ENCODE measurements at places on chromosomes 16 and 17. TPM values are rescaled to one million over a fixed set of nuclear protein-coding genes. Genes with fewer than 3 reads are reported as not detected.

MYH1 gene
- 0.16 TPM for total RNA-seq

CACNA1G gene
- 0.17 TPM for total RNA-seq

SMTNL2 gene
- total RNA-seq = not detected

LRRC36 gene
- not detected for total RNA-seq

MT1E gene
- 205 TPM for total RNA-seq

HEATR9 gene
- total RNA-seq = not detected

KCNJ2 gene
- 1.3 TPM for total RNA-seq

FBXO39 gene
- total RNA-seq = not detected

MYH8 gene
- not detected for total RNA-seq

GP2 gene
- total RNA-seq = not detected

PPM1E gene
- total RNA-seq = 0.68 TPM

CD7 gene
- 1.8 TPM for total RNA-seq

CXCL16 gene
- total RNA-seq = 9.2 TPM

STAC2 gene
- total RNA-seq = 0.85 TPM

ST6GALNAC2 gene
- total RNA-seq = 8.7 TPM

CA7 gene
- not detected for total RNA-seq

ABCC3 gene
- 12.2 TPM for total RNA-seq

DPEP3 gene
- 0.22 TPM for total RNA-seq

SLC2A4 gene
- 5.6 TPM for total RNA-seq

ZFPM1 gene
- total RNA-seq = 0.57 TPM

DNAH3 gene
- 0.66 TPM for total RNA-seq

ACSM5 gene
- total RNA-seq = 68.9 TPM

PRR15L gene
- total RNA-seq = not detected

OR3A3 gene
- total RNA-seq = not detected

HEATR3 gene
- total RNA-seq = 19.2 TPM

HCRT gene
- not detected for total RNA-seq

VASN gene
- 16.0 TPM for total RNA-seq

ITGAX gene
- 5.3 TPM for total RNA-seq

PRKCB gene
- total RNA-seq = 3.4 TPM

SPSB3 gene
- 14.7 TPM for total RNA-seq

USP10 gene
- total RNA-seq = 85.1 TPM

CACNG5 gene
- total RNA-seq = not detected

LUC7L gene
- 104 TPM for total RNA-seq

NPB gene
- 0.17 TPM for total RNA-seq

MOSMO gene
- 33.4 TPM for total RNA-seq

CYB5D1 gene
- 7.7 TPM for total RNA-seq

KRT36 gene
- not detected for total RNA-seq

MRPS7 gene
- total RNA-seq = 35.7 TPM

PSME3IP1 gene
- 53.7 TPM for total RNA-seq

CALB2 gene
- total RNA-seq = 58.5 TPM

NPIPB9 gene
- 10.0 TPM for total RNA-seq

TEX19 gene
- not detected for total RNA-seq

G6PC1 gene
- total RNA-seq = not detected

CCDC102A gene
- total RNA-seq = 5.8 TPM

NOD2 gene
- 2.4 TPM for total RNA-seq

C17orf67 gene
- 1.2 TPM for total RNA-seq

WSCD1 gene
- 0.16 TPM for total RNA-seq

RSAD1 gene
- 19.9 TPM for total RNA-seq

DNAAF8 gene
- 1.1 TPM for total RNA-seq

SRCIN1 gene
- total RNA-seq = 3.1 TPM
